ENCODE measurements at places on chromosomes 6 and 20.

GRCh38 chr20:21357844-21358243 lies 39.5 kb downstream of the NKX2-4 start:
- no peak for DNase-seq

GRCh38 chr6:137122612-137123011 lies 50.8 kb downstream of the IL22RA2 start:
- DNase-seq = no peak

DNA sequence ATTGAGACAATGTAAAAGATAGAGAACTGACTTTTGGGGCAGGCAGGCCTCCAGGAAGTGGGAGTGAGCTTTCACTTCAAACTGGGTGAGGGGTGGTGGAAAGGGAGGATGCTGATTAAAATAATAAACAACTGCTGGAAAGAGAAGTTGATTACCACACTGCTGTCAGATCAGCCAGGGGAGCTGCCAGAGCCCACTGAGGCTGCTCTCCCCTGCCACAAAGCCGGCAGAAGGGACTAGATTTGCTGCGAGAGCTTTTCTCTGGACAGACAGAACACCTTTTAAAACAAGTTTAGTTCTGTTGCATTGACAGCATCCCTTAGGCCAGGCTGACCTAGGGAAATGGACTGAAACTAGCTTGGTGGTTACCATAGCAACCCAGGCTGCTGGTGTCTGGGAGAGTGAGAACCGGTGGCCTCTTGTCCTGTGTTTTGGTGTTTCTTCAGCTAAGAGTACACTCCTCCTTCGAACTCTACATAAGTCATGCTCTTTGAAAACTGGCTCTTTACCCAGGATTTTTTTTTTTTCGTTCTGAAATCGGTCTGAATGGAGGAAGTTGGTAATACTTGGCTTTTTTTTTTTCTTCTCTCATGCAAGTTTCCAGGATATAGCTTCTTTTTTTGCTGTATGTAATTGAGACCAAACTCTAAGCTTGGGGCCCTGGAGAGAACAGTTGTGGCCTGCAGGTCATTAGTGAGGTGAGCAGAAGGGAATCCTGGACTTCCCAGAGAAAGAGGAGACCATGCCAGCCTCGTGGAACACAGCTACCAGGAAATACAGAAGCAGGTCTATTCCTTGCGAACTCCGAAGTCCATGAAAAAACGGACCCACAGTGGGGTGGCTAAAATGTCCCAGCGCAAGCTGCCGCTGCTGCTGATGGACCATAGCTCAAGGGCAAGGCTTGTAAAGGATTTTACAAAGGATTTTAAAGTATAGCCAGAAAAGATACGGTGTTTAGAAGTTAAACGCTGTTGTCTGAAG lies 374.4 kb downstream of the UTRN start:
- no peak for DNase-seq

GRCh38 chr6:165689699-165690098 lies 26.7 kb upstream of the PDE10A start:
- no peak for DNase-seq

- no peak for DNase-seq
These were observed 988 bp downstream of the TXNDC5 start for GRCh38 chr6:7909323-7910276.

- no peak for DNase-seq
These were observed 54.8 kb downstream of the DSTN start for GRCh38 chr20:17624551-17625245.

GRCh38 chr6:32086661-32087573 lies 22.2 kb downstream of the TNXB start:
- DNase-seq = no peak

DNA sequence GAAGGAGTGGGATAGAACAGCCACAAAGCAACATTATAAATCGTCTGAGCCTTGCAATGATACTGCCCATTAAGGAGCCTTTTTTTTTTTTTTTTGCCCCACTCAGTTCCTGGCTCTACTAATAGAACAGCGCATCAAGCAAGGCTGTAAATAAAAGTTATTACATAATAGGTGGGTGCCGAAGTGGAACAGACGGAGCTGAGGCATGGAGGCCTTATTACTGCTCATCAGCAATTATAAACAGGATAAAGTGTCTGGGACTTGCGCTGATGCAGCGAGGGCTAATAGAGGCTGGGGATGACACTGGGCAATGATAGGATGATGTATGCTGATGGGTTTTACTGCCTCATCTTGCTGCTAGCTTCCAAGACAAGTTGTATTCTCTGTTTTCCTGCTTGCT lies 272.1 kb downstream of the ZFAND3 start:
- DNase-seq = no peak

DNA sequence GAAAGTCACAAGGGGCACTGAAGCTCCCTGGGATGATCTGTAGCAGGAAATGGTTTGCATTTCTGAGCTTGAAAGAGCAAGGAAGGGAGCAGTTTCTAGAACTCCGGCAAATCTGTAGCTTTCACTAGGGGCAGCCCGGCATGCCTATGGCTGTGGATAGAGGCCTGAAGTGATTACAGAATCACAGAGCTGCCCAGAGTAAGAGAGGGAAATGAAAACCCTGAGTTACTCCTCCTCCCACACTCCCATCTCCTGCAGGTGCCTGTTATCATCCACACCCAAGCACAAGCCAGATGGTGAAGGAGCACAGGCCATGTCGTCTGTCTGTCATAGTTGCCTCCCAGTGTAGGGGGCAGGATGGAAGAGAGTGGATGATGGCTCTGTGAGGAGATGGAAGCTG lies 37.1 kb downstream of the HLA-F start:
- DNase-seq = no peak

- no peak for DNase-seq
These were observed 20.2 kb upstream of the MDGA1 start for GRCh38 chr6:37717836-37718251.

DNA sequence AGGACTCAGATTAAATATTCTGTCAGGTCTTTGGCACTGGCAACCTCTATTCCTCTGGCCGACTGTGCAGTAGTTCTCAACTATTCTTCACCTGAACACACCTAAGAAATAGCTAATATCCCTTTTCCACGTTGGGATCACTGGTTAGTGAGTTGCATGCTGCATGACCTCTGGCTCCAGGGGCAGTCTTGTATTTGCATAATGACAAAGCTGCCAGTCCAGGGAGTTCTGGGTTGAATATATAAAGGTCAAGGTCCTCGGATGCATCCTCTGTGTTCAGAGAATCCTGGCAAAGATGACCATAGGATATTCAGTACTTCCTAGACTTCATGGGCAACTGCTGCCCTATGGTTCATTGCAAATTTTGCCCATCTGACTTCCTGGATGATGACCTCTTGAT lies 131.2 kb downstream of the DNAH8 start:
- no peak for DNase-seq

DNA sequence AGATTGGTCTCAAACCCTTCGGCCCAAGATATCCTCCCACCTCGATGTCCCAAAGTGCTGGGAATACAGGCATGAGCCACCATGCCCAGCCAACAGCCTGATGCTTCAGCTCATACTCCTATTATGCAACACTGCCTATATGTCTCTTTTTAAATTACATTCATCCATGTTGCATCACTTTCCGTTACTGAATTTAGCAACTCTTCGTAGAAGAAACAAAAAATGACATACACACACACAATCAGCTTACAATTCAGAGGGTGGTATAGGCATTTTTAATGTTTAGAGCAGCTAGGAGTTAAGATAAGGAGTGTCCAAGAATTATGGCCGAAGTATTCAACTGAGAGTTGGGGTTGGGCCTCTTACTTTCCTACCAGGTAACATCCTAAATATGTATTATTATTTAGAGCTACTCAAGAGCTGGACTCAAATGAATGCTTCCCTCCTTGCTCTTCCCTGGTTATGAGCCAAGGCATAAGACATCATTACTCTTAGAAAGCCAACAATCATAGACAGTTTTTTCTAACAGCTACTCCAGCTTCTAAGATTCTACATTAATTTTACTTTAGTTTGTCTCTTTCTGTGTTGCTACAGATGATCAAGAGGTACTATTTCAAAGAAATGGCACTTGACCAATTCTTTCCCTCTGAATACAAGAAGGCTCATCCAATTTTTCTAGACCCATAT lies 62.0 kb upstream of the BMP5 start:
- no peak for DNase-seq

DNA sequence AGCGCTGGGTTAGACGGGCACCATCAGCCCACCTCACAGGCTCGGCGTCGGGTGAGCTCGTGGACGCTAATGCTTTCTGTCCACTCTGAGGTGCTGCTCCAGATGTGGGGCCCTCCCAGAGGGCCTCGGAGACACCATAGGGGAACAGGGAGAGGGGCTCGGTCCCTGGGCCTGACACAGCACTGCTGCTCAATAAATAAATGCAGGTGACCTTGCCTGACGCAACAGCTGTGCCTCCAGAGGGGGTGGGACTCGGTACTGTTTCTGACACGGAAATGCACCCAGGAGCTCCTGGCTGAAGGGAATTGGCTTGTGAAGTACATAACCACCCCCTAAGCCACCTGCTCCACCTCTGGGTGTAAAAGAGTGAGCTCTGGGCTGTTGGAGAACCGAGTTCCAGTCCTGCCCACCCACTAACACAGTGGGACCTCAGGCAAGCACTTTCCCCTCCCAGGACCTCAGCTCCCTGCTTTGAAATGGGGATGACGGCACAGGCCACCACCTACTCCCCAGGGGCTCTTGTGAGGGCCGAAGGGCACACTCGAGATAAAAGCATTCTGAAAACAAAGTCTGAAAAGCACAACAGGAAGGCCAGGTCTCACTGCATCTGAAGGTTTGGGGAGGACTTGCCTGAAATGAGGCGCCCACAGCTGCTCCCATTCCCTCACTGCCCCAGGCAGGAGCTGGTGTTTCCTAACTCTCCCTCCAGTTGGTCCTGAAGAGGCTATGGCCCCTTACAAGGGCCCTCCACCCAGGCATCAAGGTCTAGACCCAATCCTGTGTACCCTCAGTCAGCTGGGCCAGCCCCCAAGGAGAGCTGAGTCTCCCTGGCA lies 6.7 kb downstream of the KCNK15 start:
- no peak for DNase-seq

DNA sequence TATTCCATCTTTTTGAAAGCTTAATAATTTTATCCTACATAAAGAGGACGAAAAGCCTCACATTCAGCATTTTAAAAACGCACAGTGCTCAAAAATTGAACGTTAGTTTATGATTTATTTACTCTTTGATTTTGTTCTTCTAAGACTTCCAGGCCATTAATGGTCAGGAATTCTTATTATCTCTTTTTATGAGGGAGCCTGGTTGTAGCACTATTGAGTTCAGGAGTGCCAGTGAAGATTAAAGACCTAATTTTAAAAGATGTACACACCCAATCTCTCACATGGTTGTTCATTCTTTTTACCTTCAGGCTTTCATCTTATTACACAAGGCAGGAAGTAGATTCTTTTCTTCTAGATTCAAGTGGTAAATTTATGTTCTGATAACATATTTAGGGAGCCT lies 68.6 kb downstream of the HDDC2 start:
- no peak for DNase-seq

- no peak for DNase-seq
These were observed 347.9 kb upstream of the TSHZ2 start for GRCh38 chr20:52624281-52624680.

GRCh38 chr6:66605971-66606370 lies 898.9 kb upstream of the EYS start:
- DNase-seq = no peak

GRCh38 chr6:119540417-119540816 lies 190.9 kb upstream of the MAN1A1 start:
- DNase-seq = no peak

GRCh38 chr6:138264372-138264880 lies 46.1 kb upstream of the PBOV1 start:
- no peak for DNase-seq

DNA sequence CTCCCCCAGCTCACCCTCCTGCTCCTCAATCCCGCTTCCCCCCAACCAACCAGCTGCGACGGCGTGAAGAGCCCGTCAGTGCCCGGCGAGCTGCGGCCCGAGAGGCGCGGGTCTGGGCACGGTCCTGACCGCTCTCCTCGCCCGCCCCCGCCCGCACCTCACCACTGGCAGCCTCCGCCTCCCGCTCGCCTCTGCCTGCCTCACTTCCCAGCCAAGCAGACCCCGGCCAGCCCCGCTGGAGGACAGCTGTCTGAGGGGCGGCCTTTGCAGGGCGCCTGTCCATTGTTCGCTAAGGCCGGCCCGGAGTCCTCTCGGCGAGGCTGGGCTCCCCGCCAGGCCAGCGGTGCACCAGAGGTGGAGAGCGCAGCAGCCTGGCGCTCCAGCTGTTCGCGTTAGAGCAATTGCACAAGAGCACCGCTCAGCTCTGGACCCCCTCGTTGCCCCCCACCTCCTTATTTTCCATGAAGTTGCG lies 1.3 kb downstream of the SOBP start:
- no peak for DNase-seq

DNA sequence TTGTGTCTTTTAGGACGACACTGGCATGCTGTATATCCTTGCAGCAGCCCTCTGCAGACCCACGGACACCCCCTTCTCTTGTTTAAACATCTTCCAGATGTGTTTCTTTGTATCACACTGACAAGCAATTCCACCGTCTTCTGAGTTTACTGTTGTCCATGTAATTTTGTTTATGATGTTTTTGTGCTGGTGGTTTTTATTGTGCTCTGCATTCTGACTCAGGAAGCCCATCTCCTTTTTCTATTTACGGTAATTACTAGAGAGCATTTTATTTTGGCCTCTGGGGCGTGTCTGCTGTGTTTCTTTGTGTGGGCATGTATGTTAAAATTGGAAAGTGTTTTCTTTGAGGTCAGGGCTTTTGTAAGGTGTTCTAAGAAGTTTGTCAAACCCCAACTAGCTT lies 111.9 kb downstream of the JARID2 start:
- no peak for DNase-seq

- no peak for DNase-seq
These were observed 16.3 kb downstream of the GSTA3 start for GRCh38 chr6:52893221-52893620.

DNA sequence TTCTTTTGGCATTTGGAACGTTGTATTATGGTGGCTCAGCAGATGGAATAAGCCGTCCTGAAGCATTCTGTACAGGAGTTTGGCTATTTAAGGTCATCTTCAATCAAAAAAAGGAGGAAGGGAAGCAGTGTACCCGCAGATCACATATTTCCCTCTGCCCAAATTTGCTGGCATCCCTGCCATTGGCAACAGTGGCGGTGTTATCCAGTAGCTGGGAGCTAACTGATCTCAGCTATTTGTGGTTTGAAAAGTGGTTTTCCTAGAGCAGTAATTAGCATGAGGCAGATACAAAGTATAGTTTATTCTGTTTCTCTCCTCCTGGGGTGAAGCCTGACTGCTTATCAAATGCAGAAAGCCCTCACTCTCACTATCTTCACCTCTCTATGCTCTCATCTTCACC lies 576.8 kb downstream of the QKI start:
- no peak for DNase-seq

DNA sequence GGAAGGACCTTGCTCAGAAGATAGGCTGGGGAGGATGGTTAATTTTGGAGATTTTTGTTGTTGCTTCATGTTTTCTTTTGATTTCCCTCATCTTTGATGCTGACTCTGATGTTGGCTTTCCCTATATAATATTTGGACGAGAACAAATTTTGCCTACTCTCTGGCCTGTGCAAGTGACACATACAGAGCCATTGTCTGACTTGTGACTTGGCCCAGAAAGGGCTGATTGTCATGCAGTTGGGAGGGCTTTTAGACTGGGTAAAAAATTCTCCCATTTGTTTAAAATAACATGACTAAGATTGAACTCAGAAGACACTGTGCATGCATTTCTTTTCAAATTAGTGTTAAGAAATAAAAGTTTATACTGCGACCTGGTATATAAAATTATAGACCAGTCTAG lies 98.6 kb upstream of the SUPT3H start:
- DNase-seq = no peak
